Sciatic nerve (tissue), 2 donors: ENCODE measurements at places on chromosomes 12 and 14. TPM values are rescaled to one million over a fixed set of nuclear protein-coding genes. Genes with fewer than 3 reads are reported as not detected.

The C14orf132 gene
- 18.7 TPM for total RNA-seq

The CCDC197 gene
- total RNA-seq, result not detected

The BEGAIN gene
- 12.3 TPM for total RNA-seq

The TMBIM6 gene
- total RNA-seq, result 396 TPM

The C12orf50 gene
- total RNA-seq, result 0.27 TPM

The POTEM gene
- total RNA-seq, result not detected

The TAS2R7 gene
- not detected for total RNA-seq

The CD27 gene
- 0.58 TPM for total RNA-seq

The ZBTB42 gene
- total RNA-seq, result 3.6 TPM

The OVCH1 gene
- total RNA-seq, result 4.9 TPM

The KCNA1 gene
- total RNA-seq, result 5.2 TPM

The SOX5 gene
- 43.6 TPM for total RNA-seq

The KRT73 gene
- not detected for total RNA-seq

The SCN8A gene
- total RNA-seq, result 1.5 TPM

The CLEC4E gene
- total RNA-seq, result 2.6 TPM

The CLEC7A gene
- total RNA-seq, result 32.4 TPM

The RDH5 gene
- 23.3 TPM for total RNA-seq

The DPY19L2 gene
- 28.3 TPM for total RNA-seq

The C2CD5 gene
- 53.4 TPM for total RNA-seq

The LPAR5 gene
- total RNA-seq, result 2.9 TPM
